CD4-positive, CD25-positive, alpha-beta regulatory T cell (primary cell): ENCODE measurements at places on chromosomes 11 and 22. TPM values are rescaled to one million over a fixed set of nuclear protein-coding genes. Genes with fewer than 3 reads are reported as not detected.
A peak's percentile ranks its signal among the peaks of the same experiment; 100 is the strongest.

DNA sequence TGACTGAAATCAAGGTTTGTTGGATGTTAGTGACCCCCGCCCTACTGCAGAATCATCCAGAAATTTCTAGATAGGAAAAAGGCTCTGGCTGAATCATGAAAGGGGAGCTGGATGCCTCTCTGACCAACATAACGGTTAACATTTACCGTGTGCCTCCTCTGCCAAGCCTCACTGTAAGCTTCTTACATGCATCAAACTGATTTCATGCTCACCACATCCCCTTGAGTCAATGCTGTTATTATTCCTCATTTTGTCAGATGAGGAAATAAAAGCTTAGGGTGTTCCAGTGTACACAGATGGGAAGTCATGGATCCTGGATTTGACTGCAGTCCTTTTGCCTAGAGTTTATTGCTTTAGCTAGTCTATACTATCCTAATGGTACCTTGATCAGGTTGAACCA is 5.9 kb upstream of the HMOX1 start:
- DNase-seq, result no peak

- no peak for DNase-seq
Measured at GRCh38 chr11:79330651-79331050, 110.2 kb downstream of the TENM4 start.

GRCh38 chr11:22752908-22753310 is 76.7 kb downstream of the SVIP start:
- DNase-seq, result no peak

GRCh38 chr11:63508009-63508408 is 2.1 kb downstream of the LGALS12 start:
- peak; percentile 18 for DNase-seq

DNA sequence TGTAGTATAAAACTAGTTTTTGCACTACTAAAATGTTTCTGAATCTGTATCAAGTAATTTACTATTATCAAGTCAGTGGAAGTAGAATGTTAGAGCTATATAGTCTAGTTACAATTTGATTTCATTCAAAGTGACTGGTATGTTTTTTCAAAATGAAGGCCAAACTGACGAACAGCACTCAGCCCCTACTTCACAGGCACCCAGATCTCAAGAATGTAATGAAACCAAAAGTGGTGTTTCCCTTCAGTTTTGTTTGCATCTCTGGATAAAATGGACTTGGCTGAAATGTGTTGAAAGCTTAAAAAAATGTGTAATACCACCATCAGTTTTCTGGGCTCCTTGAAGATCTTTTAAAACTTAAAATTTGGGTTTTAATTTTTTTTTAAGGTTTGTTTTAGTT is 46.4 kb downstream of the QSER1 start:
- peak; percentile 28 for DNase-seq

DNA sequence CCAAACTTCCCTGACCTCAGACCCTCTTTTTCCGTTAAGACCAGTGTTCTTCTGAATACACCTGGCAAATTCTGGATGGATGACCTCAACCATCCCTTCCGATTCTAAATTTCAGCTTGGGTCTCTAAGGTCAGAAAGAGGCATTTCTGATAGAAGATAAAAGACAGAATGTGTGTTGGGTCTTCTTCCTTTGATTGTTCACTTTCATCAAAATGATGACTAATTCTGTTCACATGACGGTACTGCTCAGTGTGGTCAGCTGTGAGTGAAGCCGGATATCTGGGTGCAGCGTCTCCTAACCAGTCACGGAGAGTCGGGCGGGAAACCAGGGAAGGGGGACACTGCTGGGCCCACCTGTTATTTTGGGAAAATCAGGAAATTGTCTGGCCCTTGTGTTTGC is 151.6 kb upstream of the NAV2 start:
- no peak for DNase-seq

DNA sequence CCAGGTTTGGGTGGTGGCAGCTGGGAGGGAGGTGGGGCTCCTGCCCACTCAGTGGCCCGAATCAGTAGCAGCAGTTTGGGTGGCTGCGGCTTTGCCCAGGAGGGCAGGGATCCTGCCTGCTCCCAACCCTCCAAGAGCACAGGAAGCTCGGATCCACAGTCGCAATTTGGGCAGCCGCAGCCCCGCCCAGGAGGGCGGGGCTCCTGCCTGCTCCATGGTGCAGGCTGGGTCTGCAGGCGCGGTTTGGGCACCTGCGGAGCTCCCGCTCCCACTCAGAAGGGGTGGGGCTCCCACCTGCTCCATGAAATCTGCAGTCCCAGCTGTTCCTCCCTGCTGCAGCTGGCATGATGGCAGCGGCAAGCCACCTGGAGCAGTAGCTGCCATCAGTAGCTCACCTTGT is 38.1 kb upstream of the CALCB start:
- DNase-seq, result no peak

DNA sequence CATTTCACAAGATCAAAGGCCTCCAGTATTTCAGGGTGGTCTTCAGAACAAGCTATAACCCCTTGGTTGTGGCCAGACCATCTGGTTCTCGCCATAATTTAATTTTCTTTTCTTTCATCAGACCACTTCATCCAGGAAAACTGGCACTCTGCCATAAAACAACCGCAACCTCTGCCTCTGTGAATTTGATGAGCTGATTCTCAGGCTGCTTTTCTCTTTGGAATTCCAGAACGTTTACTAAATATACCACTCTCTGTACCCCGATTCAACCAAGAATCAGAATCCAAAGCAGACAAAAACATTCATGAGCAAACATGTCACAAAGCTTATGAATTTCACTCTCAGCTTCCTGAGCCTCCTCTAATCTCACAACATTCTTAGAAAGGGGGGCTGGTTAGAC is 331.8 kb upstream of the SYN3 start:
- DNase-seq, result no peak

DNA sequence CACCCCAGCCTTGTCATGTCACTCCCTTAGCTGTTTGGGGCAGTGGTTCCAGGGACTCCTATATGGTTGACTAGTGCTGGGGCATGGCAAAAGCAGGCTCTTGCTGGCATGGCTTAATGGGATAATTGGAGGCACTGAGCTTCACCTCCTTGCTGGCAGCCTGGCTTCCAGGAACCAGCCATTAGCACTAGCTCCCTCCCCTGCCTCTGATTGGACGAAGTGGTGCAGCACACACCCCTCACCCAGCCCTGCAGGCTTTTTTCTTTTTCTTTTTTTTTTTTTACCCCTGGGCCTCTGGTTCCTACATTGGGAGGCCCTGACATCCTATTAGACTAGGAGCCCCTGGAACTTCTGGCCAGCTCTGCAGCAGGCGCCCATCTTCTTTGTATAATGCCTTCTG is 18.6 kb downstream of the PHLDB1 start:
- DNase-seq, result no peak

Gene CARNS1
- 0.84 TPM for polyA plus RNA-seq

Gene DNAJB13
- not detected for polyA plus RNA-seq

Gene MYEOV
- not detected for polyA plus RNA-seq

Gene ILK
- 141 TPM for polyA plus RNA-seq

Gene CASTOR1
- 10.9 TPM for polyA plus RNA-seq

Gene CCDC188
- not detected for polyA plus RNA-seq

Gene RIN1
- 0.33 TPM for polyA plus RNA-seq
